Right ventricle myocardium inferior (tissue), 1 donor: ENCODE measurements at places on chromosomes 5 and 9. TPM values are rescaled to one million over a fixed set of nuclear protein-coding genes. Genes with fewer than 3 reads are reported as not detected.

DNA sequence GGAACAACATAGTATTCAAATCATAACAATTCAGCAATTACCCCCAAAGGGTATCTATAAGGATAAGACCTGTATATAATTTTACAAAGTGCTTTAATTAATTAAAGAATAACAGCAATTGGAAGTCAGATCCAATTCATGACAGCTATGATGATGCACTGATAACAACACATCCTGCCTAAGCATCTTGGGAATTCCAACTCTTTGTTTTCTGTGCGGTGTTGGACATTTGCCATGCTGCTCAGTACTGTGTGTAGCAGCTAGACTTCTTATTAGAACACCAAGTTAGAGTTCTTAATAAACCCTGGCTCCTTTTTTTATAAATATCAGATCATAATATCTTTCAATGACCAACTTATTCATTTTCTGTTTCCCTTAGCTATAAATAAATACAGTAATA, 209.0 kb downstream of the SEC61B start:
- no peak for DNase-seq

- no peak for DNase-seq
These were observed 28.6 kb upstream of the HRH2 start for GRCh38 chr5:175629261-175629660.

- no peak for DNase-seq
These were observed 37.9 kb downstream of the PLEKHG4B start for GRCh38 chr5:129820-130219.

- DNase-seq, result no peak
These were observed 19.8 kb downstream of the GPRIN1 start for GRCh38 chr5:176590035-176590717.

The ANKRD18B gene
- not detected for total RNA-seq

The KIF4B gene
- not detected for total RNA-seq

The TBC1D9B gene
- total RNA-seq, result 37.1 TPM

The TUBB4B gene
- 620 TPM for total RNA-seq
